ENCODE measurements at places on chromosomes 7 and 10.

DNA sequence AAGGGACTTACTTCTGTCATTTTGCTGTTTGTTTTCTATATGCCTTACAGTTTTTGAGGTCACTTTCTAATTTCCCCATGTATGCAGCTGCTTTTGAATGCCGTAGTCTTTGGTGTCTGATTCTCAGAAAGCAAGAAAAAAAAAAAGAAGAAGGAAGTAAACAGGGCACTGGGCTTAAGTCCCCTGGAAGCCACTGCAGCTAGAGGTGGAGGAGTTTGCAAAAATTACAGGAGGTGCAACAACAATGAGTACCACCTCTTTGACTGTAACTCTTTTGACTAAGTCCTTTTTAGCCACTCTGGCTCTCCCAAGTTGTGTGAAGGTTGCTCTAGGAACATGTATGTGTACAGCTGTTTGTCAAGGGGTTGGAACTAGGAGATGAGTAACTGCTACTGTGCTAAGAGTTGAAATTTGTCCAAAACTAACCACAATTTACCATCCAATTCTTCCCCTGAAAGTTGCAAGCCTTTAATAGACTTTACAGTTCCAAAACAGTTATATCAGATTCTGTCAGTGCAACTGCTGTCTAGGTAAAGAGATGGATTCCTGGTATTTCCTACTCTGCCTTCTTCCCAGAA is 588.0 kb upstream of the LRRN3 start:
- no peaks in the 10 kb centered on the region for H3K27me3 ChIP-seq

- H3K27ac ChIP-seq = no peak overlapping the region
- H3K4me1 ChIP-seq = no peaks in the 10 kb centered on the region
- peaks cover 7% of the 10 kb centered on the region for H3K27me3 ChIP-seq
- H3K36me3 ChIP-seq = no peaks in the 10 kb centered on the region
These were observed 67.3 kb upstream of the PFKP start for GRCh38 chr10:3000048-3000447.

- H3K27ac ChIP-seq = no peak overlapping the region
- H3K4me1 ChIP-seq = no peaks in the 10 kb centered on the region
- no peaks in the 10 kb centered on the region for H3K36me3 ChIP-seq
- no peak for DNase-seq
- no peak overlapping the region for H3K4me3 ChIP-seq
These were observed 38.7 kb upstream of the HMX3 start for GRCh38 chr10:123097039-123097438.

- no peak for DNase-seq
- H3K4me3 ChIP-seq = no peak overlapping the region
- H3K27ac ChIP-seq = no peak overlapping the region
- H3K36me3 ChIP-seq = no peaks in the 10 kb centered on the region
- H3K4me1 ChIP-seq = no peaks in the 10 kb centered on the region
These were observed 59.4 kb upstream of the ETV1 start for GRCh38 chr7:14048889-14049288.

GRCh38 chr10:132690821-132691610 is 94.9 kb downstream of the NKX6-2 start:
- no peaks in the 10 kb centered on the region for H3K27me3 ChIP-seq
- no peak for DNase-seq
- no peaks in the 10 kb centered on the region for H3K4me1 ChIP-seq
- peaks cover 6% of the 10 kb centered on the region for H3K36me3 ChIP-seq

GRCh38 chr7:112584290-112584689 is 103.5 kb downstream of the LSMEM1 start:
- H3K27me3 ChIP-seq = no peaks in the 10 kb centered on the region
- no peak overlapping the region for H3K4me3 ChIP-seq
- no peaks in the 10 kb centered on the region for H3K4me1 ChIP-seq
- no peaks in the 10 kb centered on the region for H3K36me3 ChIP-seq
- no peak for DNase-seq
- H3K27ac ChIP-seq = no peak overlapping the region

- no peak overlapping the region for H3K4me3 ChIP-seq
- no peak overlapping the region for H3K27ac ChIP-seq
- no peaks in the 10 kb centered on the region for H3K27me3 ChIP-seq
- no peaks in the 10 kb centered on the region for H3K36me3 ChIP-seq
- peaks cover 8% of the 10 kb centered on the region for H3K4me1 ChIP-seq
These were observed 227.4 kb downstream of the PARD3 start for GRCh38 chr10:34587680-34588019.

DNA sequence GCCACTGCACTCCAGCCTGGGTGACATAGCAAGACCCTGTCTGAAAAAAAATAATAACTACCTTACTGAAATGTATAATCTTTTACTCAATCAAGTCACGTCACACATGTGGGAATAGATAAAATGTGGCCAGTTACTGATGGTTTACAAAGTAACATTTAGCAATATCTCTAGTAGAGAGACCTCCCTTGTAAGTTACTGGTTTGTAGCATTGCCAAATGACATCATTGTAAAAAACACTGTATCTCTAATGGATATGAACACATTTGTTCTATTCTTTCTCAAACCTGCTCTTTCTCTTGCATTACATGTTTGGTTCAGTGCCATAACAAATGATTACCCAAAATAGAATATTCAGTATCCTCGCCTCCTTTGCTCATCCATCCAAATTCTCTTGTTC is 18.8 kb downstream of the TET1 start:
- no peak overlapping the region for H3K27ac ChIP-seq
- H3K36me3 ChIP-seq = peaks cover 7% of the 10 kb centered on the region
- no peak overlapping the region for H3K4me3 ChIP-seq
- no peaks in the 10 kb centered on the region for H3K27me3 ChIP-seq
- no peaks in the 10 kb centered on the region for H3K4me1 ChIP-seq

DNA sequence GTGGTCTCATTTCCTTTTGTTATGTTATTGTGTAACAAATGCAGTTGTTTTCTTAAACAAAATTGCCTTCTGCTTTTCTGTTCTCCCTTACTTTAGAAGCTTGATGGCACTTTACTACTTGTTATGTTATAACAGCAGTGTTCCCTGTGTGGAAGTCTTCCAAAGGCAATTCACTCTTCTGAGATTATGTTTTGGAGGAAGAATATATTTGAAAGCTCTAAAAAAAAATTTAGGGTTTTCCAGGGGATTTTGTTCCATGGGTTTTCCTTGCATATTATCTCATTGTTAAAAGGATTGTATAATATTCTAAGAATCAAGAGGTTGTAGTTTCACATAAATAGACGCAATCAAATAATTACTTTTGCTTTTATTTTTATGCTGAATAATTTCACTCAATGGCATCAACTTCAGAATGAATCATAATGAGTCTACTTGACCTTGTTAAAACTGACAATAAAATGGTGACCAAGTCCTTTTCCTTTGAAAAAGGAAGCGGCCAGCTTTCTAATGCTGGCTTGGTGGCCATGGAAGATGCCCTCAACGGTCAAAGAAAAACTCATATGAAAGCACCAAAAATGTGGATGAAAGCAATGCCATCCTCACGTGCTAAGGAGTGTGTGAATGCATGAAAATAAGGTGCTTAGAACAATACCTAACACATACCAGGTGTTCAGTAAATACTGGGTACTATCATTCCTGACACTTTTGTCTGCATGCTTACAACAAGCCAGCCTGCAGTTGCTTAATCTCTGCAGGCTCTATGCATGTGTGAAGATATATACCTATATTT is 92.4 kb upstream of the KLF6 start:
- DNase-seq = no peak
- no peak overlapping the region for H3K27ac ChIP-seq
- H3K27me3 ChIP-seq = no peaks in the 10 kb centered on the region
- no peaks in the 10 kb centered on the region for H3K36me3 ChIP-seq
- no peak overlapping the region for H3K4me3 ChIP-seq

- no peak overlapping the region for H3K4me3 ChIP-seq
- no peaks in the 10 kb centered on the region for H3K27me3 ChIP-seq
- no peak for DNase-seq
- H3K36me3 ChIP-seq = no peaks in the 10 kb centered on the region
These were observed 187.1 kb downstream of the NPSR1 start for GRCh38 chr7:34844936-34845665.

- DNase-seq = peak; percentile 34
- H3K27ac ChIP-seq = no peak overlapping the region
- H3K4me3 ChIP-seq = peak overlapping the region; percentile 17
- H3K36me3 ChIP-seq = no peaks in the 10 kb centered on the region
These were observed 94.1 kb downstream of the PRKAG2 start for GRCh38 chr7:151782598-151783448.

DNA sequence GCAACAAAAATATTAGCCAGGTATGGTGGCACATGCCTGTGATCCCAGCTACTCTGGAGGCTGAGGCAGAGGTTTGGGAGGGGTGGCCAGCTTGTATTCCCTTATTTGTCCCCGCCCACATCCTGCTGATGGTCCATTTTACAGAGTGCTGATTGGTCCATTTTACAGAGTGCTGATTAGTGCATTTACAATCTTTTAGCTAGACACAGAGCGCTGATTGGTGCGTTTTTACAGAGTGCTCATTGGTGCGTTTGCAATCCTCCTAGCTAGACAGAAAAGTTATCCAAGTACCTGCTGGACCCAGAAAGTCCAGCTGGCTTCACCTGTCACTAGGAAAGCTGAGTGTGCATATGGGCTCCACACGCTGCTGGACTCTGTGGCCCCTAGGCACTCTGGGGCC is 40.0 kb upstream of the RASGEF1A start:
- H3K27ac ChIP-seq = no peak overlapping the region
- H3K4me1 ChIP-seq = no peaks in the 10 kb centered on the region
- DNase-seq = no peak
- H3K4me3 ChIP-seq = no peak overlapping the region

- no peak overlapping the region for H3K27ac ChIP-seq
- no peaks in the 10 kb centered on the region for H3K4me1 ChIP-seq
- no peaks in the 10 kb centered on the region for H3K36me3 ChIP-seq
- no peak overlapping the region for H3K4me3 ChIP-seq
These were observed 161.7 kb downstream of the CTTNBP2 start for GRCh38 chr7:117711556-117711955.

GRCh38 chr10:103692952-103693811 is 162.2 kb downstream of the SH3PXD2A start:
- H3K27me3 ChIP-seq = no peaks in the 10 kb centered on the region
- DNase-seq = no peak
- no peak overlapping the region for H3K27ac ChIP-seq

DNA sequence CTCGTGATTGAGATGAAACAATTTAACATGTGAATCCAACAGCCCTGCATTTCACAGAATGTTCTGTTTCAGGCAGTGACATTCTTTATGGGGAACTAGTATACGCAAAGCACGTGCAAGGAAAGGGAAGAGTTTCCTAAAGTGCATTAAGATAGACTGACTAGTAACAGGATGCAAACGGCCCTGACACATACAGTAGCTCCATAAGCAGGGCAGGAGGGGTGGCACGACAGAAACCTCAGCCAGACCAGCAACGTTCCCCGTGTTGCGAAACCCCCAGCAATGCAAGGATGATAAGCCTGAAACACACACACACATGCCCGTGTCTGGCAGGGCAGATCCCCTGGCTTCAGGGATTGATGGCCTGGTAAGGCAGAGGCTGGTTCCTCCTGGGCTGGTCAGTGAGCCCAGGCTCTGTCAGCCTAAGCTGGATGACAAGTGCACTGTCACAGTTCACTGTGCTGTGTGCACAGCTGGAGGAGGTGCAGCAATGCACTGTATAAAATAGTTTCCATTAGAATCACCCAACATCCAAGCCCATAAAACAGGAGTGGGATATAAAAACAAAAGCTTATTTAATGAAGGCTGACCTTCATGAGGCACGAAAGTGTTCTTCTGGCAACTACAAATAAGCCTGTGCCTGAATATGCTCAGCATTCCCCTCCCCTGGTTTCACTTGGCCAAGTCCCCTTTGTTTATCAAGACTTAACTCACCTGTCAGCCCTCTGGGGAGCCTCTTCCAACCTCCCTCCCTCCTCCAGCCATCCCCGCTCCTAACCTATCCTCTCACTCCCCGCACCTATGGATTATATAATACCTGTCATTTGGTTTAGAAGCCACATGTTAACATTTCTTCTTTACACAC is 88.8 kb downstream of the GSAP start:
- H3K27ac ChIP-seq = peak overlapping the region; percentile 78
- no peak overlapping the region for H3K4me3 ChIP-seq
- peak; percentile 91 for DNase-seq
- H3K36me3 ChIP-seq = no peaks in the 10 kb centered on the region

- no peak for DNase-seq
- H3K4me1 ChIP-seq = peaks cover 4% of the 10 kb centered on the region
- H3K27me3 ChIP-seq = no peaks in the 10 kb centered on the region
- H3K27ac ChIP-seq = no peak overlapping the region
These were observed 83.1 kb downstream of the VPS41 start for GRCh38 chr7:38825721-38826440.

DNA sequence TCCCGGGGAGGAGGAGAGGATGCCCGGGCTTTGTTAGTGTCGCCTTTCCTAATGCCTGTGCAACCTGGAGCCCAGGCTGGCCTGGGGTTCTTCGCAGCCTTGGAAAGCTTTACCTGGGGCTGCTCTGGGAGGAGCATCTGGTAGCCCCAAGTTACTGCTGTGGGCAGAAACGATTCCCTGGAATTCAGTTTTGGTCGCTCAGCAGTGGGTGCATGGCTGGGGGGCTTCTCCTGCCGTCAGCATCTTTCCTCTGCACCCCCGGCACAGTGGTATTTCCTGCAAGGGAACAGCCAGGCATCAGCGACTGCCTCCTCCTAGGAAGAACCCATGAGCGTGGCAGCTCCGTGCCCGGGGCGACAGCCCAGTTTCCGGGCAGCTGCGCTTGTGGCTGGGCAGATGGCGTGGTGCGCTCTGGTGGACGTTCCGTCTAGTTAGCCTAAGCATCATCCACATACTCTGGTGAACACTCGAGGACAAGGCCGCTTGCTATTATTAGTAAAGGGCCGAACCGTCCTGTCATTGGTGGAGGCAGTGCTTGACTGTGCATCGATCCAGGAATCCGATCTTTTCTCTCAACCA is 107.0 kb upstream of the BTBD16 start:
- H3K4me1 ChIP-seq = peaks cover 3% of the 10 kb centered on the region
- H3K27ac ChIP-seq = no peak overlapping the region
- peak overlapping the region; percentile 47 for H3K4me3 ChIP-seq
- no peak for DNase-seq
- no peaks in the 10 kb centered on the region for H3K27me3 ChIP-seq

DNA sequence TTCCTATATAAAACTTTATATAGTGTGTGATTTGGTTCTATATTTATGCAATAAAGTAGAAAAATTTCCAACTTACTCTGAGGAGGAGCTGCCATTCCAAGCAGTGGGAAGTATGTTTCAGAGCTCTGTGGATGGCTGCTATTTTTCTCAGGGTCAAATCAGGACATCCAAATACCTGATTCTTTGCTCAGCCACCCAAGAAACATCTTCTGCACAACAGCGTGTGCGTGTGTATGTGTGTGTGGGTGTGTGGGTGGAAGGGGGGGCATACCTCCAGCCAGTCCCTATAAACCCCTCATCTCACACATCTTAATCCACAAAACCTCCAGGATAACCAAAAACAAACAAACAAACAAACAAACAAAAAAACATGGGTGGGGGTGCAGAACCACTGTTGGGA is 66.3 kb upstream of the EMX2 start:
- no peak for DNase-seq
- H3K4me3 ChIP-seq = no peak overlapping the region
- H3K36me3 ChIP-seq = no peaks in the 10 kb centered on the region

GRCh38 chr10:75638752-75639151 is 207.3 kb downstream of the LRMDA start:
- DNase-seq = no peak
- H3K4me3 ChIP-seq = no peak overlapping the region
- peaks cover 6% of the 10 kb centered on the region for H3K27me3 ChIP-seq
- H3K36me3 ChIP-seq = no peaks in the 10 kb centered on the region
- no peak overlapping the region for H3K27ac ChIP-seq
